ENCODE measurements at places on chromosomes 16 and 17.

DNA sequence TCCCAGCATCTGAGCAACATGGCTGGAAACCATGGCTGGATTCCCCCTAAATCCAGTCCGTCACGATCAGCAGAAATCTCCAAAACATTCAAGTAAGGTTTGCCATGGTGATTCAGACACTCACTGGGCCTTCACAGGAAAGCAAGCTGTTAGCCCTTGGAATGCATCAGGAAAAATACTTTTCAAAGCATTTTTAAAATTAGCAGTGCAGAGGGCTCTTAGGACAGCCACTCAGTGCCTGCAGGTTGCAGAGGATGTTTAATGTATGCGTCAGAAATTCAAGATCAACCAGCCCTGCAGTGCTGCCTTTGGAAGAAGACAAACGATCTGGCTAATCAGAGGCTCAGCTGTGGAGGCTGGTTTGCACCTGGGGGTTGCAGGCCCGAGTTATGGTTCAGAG lies 50.3 kb downstream of the FOXL1 start:
- DNase-seq, result peak; percentile 43

DNA sequence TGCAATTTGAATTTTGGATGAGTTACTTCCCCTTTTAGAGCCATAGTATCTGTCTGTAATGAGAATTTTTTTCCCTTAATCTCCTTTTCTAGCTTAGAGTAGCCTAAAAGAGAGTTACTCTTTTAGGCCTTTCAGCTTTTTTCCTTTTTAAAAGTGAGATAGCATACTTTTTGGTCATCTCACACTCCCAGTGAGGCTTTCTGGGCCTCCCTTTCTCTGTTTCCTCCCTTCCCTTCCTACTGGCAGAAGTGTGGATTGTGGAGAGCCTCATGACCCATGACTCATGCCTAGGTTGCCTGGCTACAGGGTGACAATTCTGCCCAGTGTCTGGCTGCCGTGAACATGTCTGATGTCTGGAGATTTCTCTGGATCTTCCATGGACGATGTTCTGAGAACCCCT lies 15.2 kb downstream of the KRT23 start:
- DNase-seq, result peak; percentile 91

DNA sequence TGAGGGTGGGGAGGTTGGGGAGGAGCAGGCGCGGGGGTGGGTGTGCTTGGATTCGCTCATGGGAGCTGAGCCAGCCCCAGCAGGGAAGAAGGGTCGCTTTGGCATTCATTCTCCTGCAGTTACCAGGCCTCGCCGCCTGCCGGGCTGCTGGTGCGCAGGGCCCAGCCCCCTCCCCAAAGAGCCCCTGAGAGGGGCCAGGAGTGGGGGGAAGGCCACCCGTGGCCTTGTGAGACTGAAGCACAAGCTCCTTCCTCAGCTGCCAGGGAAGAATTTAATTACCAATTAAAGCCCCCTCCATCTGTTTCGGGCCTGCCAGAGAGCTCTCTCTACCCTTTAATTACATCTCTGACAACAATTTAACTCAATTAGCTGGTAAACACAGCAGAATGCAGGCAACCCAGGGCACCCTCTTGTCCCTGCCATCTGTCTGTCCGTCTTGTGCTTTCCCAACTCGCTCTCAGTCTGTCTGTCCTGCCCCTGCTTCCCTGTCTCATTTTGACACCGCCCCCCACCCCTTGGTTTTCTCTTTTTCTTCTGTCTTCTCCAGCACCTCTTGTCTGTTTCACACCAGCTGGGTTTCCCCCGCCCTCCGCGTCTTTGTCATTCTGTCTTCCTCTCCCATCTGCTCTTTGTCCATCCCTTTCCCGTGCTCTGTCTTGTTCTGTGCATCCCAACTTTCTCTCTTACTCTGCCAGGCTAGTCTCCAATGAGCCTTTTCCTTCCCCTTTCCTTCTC lies 32.7 kb downstream of the CDK5RAP3 start:
- no peak for DNase-seq

- DNase-seq, result no peak
Measured at GRCh38 chr17:34386697-34387550, 23.9 kb upstream of the CCL1 start.

GRCh38 chr16:57700781-57701551 lies 6.4 kb downstream of the DRC7 start:
- no peak for DNase-seq

- DNase-seq, result no peak
Measured at GRCh38 chr17:78414178-78415162, 36.0 kb downstream of the PGS1 start.

DNA sequence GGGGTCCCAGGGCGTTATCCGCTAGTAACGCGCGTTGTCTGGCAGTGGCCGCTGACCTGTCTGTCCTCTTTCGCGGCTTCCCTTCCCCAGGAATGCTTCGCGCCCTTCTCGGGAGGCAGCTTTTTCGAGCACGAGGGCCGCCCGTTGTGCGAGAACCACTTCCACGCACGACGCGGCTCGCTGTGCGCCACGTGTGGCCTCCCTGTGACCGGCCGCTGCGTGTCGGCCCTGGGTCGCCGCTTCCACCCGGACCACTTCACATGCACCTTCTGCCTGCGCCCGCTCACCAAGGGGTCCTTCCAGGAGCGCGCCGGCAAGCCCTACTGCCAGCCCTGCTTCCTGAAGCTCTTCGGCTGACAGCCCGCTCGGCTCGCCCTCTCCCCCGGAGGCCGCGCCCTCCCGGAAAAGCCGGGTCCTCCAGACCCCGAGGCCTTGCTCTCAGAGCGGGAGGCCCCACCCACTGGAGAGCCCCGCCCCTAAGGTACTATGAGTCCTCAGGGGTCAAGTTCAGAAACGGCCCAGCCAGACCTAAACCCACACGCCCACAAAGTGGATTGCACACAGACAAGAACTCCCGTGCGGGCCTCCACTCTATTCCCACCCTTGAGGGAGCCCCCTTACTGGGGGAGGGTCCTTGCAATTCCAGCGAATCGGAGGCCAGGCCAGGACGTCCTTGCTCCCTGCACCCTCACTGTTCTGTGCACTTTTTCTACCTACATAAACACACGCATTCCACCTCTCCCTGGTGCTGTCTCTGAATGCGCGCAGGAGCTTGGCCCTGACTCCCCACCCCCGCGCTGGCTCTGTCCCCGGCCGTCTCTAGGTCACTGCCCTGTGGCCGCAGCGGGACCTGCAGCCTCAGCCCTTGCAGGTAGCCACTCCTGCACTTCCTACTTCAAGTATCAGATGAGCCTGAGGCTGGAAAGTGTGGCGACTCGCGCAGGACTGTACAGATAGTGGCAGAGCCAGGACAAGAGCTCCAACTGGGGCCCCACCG lies 5.4 kb upstream of the SLC5A2 start:
- DNase-seq, result no peak

DNA sequence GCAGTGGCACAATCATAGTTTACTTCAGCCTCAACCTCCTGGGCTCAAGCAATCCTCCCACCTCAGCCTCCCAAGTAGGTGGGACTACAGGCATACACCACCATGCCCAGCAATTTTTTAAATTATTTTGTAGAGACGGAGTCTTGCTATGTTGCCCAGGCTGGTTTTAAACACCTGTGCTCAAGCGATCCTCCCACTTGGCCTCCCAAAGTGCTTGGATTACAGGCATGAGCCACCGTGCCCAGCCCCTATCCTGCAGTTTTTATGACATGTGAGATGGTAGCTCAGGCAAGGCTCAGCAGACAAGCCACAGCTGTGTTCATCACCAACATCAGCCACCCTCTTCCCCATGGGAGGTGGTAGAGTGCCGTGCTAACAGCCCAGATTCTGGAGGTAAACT lies 46.2 kb upstream of the TNRC6A start:
- DNase-seq, result no peak

- DNase-seq, result no peak
Measured at GRCh38 chr17:7179317-7180254, at the start of gene ASGR1. TSS of gene ASGR1 (minus strand) at chr17:7179370. CDS start at chr17:7178563, 807 bp downstream.

- DNase-seq, result no peak
Measured at GRCh38 chr16:12356632-12357340, 380.3 kb downstream of the SNX29 start.

GRCh38 chr17:4892499-4893221 lies 6.7 kb upstream of the C17orf107 start:
- DNase-seq, result no peak

DNA sequence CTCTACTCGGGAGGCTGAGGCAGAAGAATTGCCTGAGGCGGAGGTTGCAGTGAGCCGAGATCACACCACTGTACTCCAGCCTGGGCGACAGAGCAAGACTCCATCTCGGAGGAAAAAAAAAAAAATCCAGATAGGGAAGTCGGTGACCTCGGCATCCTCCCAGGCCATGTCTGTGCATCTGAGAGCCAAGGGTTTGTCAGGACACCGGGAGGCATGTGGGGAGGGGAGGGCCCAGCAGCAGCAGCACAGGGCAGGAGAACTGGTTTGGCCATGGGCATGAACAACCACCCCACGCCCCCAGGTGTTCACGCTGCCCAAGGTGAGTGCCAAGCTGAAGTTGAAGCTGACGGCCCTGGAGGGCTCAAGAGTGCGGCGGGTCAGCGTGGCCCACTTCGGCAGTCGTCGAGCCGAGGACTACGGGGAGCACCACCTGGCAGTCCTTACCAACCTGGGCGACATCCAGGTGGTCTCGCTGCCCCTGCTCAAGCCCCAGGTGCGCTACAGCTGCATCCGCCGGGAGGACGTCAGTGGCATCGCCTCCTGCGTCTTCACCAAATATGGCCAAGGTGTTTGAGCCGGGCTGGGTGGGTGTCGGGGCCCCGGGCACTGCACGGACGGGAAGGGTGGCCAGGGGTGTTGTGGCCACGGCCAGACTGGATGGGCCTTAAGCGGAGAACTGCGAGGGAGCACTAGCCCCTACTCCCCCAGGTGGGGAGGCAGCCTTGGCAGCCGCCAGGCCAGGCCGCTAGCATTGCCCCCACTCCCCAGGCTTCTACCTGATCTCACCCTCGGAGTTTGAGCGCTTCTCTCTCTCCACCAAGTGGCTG lies 14.7 kb upstream of the MYO15B start:
- DNase-seq, result no peak

DNA sequence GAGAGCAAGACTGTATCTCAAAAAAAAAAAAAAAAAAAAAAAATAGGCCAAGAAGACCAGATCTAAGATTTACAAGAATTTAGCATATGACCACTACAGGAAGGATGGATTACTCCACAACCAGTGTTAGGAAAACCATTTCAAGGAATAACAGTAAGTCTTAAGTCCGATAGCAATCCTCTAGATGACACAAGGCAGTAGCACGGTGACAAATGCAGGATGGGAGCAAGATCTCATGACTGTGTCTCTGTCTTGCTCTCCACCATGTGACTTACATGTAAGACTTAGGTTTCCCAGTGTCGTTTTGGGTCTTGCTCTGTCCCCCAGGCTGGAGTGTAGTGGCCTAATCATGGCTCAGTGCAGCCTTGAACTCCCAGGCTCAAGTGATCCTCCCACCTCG lies 27.8 kb downstream of the C16orf96 start:
- no peak for DNase-seq

GRCh38 chr17:62650587-62650986 lies 23.1 kb downstream of the MRC2 start:
- DNase-seq, result no peak

GRCh38 chr16:81987706-81988105 lies 23.6 kb downstream of the SDR42E1 start:
- no peak for DNase-seq

DNA sequence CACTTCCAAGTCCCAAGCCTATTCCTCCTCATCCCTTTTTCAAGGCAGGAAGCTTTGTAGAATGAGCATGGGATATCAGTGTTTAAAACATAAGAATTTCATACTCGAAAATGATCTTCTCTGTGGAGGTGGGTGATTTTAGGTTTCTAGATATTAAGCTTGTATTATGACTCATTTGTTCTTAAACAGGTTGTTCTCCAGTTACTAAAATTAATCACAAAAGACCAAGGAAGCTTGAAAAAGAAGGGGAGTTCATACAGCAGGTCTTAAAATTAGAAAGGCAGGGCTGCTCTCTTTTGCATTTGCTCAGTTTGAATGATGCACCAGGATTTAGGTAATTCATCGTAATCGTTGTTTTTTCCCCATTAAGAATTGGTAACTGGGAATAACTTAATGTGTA lies 208.7 kb downstream of the PRKCA start:
- DNase-seq, result no peak

- DNase-seq, result no peak
Measured at GRCh38 chr17:41511116-41511515, 5.7 kb upstream of the KRT13 start.

DNA sequence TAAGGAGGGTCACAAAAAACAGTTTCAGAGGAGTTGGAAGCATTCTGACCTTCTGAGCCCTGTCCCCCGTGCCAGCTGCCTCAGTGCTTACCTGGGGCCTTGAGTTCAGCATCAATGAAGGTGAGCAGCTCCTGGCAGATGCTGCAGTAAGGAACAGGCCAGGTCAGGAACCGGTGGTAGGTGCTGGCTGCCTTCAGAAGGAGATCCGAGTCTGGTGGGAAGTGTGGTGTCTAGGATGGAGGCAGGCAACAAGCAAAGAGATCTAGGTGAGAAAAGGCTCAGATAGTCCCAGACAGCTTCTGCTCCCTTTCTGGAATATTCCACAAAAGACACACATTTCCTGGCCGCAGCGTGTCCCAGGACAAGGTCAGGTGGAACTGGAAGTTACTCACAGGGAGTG lies 37.2 kb upstream of the PIK3R6 start:
- no peak for DNase-seq

DNA sequence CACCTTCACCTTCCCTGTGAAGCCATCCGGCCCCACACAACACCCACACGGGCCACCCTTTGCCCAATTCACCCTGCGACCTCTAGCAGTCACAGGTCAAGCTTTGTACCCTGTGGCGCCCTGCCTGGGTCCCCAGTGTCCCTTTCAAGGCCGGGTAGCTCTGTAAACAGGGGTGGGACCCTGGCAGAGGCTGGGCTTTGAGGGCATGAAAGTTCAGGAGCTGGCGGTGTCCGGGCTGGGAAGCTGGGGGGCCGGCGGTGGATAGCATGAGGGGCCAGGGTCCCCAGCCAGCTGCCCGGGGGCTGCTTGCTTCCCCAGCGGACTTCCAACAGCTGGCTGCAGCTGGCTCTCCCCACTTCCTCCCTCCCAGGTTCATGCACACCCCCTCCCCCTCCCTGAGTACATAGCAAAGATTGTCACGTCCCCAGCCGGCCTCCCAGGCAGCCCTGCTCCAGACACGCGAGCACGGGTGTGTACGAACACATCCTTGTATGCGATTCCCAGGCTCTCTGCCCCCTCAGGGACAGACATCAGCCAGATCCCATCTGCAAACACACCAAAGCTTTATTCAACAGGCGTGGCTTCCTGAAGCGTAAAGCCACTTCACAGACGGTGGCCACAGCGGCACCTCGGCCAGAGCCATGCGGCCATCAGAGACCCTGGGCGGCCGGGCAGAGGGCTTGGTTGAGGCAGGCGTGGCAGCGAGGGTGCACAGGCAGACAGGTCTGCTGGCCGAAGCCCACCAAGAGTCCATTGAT lies 8.2 kb downstream of the NTHL1 start:
- no peak for DNase-seq

DNA sequence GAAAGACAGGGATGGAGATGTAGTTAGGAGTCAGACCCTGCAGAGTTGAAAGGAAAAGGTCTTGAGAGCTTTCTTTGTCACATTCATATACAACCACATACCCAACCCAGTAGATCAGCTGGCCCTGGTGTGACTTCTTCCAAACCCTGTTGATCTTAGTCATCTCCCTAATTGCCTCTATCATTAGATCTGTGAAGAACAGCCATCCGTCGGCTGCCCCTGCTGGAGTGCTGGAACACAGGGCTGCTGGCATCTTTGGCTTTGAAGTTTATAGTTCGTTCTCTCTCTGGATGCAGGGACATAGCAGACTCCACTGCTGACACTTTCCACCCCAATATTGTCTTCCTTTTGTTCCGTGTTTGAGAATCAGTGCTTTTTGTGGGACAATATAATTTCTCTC lies 10.4 kb upstream of the SMG8 start:
- no peak for DNase-seq

GRCh38 chr17:79325709-79326430 lies 251.2 kb downstream of the ENGASE start:
- peak; percentile 17 for DNase-seq
